ENCODE measurements at places on chromosomes 11 and 22.

DNA sequence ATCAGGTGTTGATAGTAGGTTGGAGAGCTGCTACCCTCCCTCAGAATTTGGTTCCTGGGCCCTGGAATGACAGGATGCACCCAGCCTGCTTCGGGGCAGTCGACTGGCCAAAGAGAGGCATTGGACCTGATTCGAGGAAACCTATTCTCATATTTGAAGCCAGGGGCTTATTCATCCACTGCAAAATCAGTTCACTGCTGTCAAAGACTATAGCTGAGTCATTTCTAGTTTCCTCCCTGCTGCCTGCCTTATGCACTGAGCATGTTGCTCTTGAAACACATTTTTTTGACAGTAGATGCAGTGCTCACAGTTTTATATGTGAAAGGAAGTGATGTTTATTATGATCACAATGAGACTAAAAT is 565.4 kb downstream of the ETS1 start:
- no peak for DNase-seq

- DNase-seq: peak; percentile 83
Observed at GRCh38 chr11:35165423-35166368, 26.7 kb downstream of the CD44 start.

- no peak for DNase-seq
Observed at GRCh38 chr22:37560608-37561211, 430 bp downstream of the CDC42EP1 start.

DNA sequence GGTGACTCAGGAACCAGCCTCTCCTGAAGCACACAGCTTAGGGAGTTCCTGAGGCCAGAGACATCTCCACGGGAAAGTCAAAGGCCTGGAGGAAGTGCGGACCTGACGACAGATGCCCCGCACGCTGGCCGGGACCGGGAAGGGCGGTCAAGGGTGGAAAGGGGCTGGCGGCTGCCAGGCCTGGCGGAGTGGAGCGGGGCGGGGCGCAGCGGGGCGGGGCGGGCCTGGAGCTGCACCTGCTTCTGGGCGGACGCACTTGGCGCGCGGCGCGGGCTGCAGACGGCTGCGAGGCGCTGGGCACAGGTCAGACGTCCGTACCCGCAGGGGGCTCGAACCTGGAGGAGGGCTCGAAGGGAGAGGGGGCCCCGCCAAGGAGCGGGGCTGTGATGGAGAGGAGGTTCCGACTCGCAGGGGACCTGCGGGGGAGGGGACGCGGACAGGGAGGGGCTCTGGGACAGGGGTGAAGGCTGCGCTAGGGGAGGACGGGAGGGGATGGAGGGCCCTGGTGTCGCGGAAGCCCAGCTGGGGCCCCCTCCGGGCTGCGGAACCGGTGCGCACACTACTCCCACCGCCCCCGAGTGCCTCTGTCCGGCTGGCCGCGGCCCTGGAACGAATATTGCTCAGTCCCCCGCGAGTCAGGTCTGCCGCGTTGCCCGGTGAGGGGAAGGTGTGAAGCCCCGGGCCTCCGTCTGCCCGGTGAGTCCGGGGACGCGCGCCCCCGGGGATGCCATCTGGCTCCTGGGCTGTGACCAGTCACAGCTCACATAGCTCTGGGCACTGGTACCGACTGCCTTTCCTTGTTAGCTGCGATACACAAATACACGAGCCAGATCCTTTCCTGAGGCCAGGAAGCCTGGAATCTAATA is at the start of gene TMEM45B:
Gene TMEM45B, plus strand, starts transcription at position 253 of the 866 bp plus-strand sequence. CDS start 36,635 bp downstream, outside the sequence.
- DNase-seq: peak; percentile 41

DNA sequence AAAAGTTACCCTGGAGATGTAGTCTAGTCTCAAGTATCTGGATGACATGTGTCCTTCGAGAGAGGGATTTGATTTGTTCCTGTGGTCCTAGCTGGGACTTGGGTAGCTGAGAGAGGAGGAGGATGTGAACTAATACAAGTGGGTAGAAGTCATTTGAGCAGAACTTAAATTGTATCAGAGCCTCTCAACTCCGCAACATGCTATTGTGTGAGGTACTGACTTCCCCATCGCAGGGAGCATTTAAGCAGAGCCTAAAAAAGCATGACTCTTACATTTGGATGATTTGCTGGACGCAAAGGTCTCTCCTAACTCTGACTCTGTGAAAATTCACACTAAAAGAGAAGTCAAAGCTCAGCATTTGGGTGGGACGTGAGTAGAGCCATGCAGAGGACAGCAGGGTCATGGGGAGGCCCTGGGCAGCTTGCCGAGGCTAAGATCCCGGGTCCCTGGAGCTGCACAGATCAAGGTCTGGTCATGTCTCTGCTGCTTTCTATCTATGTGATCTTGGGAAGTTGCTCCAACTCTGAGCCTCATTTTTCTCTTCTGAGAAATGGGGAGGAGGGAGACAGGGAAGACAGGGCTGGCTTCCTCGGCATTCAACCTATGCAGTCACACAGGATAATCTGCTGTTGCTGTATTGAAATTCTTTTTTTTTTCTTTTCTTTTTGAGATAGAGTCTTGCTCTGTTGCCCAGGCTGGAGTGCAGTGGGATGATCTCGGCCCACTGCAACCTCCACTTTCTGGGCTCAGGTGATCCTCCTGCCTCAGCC is 44.9 kb downstream of the CD82 start:
- DNase-seq: no peak

- DNase-seq: no peak
Observed at GRCh38 chr11:100991541-100991940, 138.1 kb downstream of the PGR start.

DNA sequence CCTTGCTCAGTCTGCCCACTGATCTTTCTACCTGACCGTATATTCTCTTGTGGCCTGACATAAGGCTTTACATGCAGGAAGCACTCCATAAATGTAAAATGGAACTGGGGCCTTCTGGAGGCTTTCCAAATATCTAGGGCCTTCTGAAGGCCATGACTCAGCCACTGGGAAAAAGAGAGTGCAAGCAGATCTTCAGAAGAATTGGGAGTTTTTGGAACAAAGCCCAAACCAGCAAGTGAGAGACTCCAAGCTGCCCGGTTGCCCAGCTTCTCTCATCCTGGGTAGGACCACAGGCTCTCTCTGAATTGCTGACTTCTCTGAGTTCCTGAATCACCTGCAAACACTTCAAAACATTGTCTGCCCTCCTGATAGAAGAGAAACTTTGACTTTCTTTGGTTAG is 107.9 kb upstream of the BMAL1 start:
- no peak for DNase-seq

DNA sequence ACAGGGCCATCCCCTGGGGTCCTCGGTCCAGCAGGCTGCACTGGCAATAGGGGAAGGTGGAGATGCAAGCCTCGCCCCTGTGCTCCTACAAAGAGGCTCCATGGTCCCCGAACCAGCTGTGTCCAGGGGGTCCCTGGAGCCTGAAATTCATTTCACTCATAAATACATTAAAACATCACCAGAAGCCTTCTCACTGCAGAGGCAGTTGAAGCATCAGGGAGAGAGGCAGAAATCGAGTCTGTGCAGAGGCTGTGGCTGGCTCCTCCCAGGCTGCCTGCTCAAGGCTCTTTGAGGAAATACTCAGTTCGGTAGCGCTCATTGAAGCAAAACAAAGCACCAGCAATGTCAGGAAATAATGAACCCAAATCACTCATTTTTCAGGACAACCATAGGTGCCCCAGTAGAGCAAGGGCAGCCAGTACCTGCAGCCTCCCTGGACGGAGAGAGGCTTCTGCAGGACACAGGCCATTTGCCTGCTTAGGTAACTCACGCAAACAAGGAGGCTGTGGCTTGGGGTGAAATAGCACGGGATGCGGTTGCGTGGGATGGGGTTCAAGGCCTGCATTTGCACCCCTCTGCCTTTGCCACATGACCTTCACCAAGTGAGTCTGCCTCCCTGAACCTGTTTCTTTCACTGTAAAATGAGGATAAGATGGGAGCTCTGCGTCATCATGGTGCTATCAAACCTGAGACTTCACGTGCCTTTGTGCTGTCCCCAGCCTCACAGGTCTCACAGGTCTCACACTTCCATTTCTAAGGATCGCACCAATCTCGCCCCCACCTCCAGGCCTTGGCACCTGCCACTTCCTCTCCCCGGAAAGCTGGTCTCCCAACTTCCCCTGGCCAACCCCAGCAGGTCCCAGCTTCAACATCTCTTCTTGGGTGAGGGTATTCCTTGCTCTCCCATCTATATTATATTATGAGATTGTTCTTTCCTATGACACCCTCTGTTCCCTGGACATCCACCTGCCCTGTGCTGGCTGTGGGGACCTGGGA is 84.3 kb upstream of the SHISAL1 start:
- DNase-seq: no peak

- no peak for DNase-seq
Observed at GRCh38 chr11:86916330-86916729, 38.9 kb downstream of the FZD4 start.

DNA sequence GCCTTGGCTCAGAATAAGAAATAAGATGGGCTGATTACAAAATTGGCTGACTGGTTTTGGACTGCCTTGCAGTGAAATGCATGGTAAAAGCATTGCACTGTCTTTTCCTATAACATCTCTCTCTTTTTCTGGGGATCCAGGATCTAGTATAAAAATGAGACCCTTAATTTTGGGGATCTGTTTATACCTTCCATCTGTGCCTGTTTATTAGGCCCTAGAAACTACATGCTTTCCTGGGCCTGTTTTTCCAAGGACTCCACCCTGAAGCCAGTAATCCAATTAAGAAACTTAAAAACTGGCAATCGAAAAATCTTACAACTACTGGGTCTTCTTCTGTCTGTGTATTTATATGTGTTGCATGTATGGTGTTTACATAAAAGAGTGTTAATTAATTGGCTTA is 14.5 kb downstream of the HORMAD2 start:
- no peak for DNase-seq

DNA sequence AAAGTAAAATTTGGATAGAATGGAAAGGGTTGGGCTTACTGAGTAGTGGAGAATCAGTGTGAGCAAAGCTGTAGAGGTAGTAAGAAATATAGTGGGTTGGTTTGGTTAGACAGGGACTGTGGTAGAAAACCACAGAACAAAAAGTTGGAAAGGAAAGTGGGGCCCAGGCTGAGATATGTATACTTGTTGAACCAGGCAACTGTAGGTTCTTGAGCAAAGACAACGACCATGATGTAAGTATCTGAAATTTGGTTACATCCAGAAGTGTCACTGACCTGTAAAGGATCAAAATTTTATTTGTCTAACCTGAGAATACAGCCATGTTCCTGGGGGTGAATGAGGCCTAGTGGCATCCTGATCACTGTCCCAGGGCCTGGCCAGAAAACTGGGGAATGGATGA is 114.1 kb downstream of the STIM1 start:
- DNase-seq: no peak

DNA sequence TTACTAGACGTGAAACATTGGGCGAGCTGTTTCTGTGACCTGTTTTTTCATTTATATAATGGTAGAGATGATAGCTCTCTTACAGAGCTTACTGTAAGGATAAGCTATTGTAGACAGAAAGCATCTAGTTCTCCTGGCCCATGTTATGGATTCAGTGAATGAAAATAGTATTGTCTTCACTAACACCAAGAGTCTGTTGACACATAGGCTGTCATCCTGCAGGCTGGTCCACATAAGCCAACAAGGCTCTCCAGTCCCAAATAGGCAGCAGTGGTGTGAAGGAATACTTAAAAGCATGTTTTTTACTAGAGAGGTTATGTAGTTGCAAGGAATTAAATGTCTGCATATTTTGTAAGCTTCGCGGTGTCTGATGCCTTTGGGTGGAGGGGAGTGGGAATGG is 377.8 kb upstream of the CCDC90B start:
- no peak for DNase-seq

GRCh38 chr11:36296884-36297543 is 926 bp downstream of the PRR5L start:
- no peak for DNase-seq

- DNase-seq: no peak
Observed at GRCh38 chr11:16902781-16903378, 111.3 kb downstream of the PLEKHA7 start.

- DNase-seq: no peak
Observed at GRCh38 chr11:73230931-73231330, 12.8 kb downstream of the P2RY2 start.

DNA sequence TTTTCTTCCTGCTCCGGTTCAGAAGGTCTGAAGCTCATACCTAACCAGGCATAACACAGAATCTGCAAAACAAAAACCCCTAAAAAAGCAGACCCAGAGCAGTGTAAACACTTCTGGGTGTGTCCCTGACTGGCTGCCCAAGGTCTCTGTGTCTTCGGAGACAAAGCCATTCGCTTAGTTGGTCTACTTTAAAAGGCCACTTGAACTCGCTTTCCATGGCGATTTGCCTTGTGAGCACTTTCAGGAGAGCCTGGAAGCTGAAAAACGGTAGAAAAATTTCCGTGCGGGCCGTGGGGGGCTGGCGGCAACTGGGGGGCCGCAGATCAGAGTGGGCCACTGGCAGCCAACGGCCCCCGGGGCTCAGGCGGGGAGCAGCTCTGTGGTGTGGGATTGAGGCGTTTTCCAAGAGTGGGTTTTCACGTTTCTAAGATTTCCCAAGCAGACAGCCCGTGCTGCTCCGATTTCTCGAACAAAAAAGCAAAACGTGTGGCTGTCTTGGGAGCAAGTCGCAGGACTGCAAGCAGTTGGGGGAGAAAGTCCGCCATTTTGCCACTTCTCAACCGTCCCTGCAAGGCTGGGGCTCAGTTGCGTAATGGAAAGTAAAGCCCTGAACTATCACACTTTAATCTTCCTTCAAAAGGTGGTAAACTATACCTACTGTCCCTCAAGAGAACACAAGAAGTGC is 661 bp upstream of the MALAT1 start:
- DNase-seq: peak; percentile 46

DNA sequence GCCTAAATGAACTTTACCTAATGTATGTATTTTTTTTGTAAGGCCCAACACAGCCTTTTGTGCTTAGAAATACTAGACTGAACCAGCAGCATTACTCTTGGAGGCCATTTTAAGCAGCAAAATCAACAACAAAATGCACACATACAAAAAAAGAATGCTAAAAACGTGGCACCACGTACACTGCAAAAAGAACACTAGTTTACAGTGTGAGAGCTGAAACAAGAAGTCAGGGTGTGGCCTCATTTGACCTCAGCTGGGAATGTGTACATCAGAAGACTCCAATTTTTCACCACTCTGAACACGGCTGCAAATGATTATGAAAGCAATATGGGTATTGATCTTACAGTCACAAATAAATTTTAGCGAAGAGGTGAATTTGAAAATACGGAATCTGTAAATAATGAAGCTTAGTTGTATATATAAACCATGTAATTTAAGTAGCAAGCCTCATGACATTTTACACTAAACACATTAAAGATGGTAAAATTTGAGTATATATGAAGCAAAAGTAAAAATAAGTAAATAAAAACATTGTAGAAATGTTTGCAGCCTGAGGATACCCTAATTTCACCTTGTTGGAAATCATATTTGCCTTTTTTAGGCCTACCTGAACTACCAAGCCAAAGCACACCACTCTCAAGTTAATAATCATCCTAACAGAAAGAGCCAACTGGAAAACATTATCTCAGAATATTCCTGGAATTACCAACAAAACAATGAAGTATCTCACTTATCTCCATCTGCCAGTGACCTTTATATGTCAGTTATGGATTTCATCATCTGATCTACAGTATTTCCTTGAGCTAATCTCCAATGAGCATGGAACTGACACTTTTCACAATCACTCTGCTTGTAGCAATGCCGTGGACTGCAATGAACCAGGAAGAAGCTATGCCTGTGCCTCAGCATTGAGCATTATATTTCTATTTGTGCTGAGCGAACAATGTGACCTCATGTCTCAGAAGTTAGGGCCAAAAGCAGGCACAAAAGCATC is 319.5 kb upstream of the FAT3 start:
- DNase-seq: no peak
